Stimulated activated CD8-positive, alpha-beta memory T cell treated with anti-CD3 and anti-CD28 coated beads, Interleukin-15, amount 100 ng/mL, for 4 hours (primary cell): ENCODE measurements at places on chromosomes 4 and X.

GRCh38 chr4:143345356-143345755 lies 8.7 kb downstream of the GAB1 start:
- no peak for DNase-seq

DNA sequence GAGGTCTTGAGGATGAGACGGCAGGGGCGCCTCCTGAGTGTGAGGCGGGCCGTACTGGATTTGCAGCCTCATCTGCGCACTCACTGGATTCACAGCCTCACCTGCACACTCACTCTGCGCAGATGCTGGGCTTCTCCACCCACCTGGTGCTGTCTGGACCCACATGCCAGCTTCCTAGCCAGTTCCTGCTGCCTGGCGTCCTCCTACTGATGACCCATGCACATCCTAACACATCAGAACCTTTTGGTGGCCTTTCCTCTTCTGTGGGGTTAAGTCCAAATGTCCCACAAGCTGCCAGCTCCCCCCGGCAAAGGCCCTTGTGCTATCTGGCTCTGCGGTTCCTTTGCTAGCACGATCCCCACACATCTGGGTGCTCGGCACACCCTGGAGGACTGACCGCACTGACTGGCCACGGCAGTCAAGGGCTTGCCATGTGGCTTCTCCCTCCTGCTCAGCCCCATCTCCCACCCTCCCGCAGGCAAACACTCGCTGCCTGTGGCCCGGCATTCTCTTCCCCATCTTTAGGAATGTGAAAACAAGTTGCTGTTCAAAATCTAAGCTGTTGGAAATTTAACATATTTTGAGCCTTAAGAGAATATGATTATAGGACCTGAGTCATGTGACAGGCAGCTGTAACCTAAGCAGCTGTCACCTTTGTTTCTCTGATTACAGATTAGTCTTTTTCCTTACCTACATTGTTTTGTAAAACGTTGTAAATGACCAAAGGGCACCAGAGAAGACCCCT lies 39.4 kb upstream of the AFAP1 start:
- no peak for DNase-seq

GRCh38 chr4:132955146-132955545 lies 193.9 kb upstream of the PCDH10 start:
- DNase-seq = no peak

DNA sequence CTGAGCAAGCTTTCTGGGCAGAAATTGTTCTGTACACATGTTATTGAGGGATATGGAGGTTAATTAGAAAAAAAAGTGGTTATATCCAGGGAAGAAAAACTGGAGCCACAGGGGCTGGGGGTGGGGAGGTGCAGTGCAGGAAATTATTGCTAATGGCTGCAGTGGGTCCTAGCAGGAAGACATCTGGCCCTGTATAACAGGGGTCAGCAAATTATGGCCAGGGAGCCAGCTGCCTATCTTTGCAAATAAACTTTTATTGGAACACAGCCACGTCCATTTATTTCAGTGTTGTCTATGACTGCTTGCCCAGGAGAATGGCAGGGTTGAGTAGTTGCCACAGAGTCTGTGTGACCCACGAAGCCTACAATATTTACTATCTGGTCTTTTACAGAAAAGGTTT lies 23.4 kb upstream of the PRPS2 start:
- DNase-seq = no peak

GRCh38 chrX:150768132-150768485 lies 74.9 kb downstream of the MTMR1 start:
- no peak for DNase-seq

GRCh38 chr4:181858741-181859140 lies 384.5 kb upstream of the TENM3 start:
- no peak for DNase-seq

GRCh38 chr4:110132816-110133719 lies 65.3 kb downstream of the ELOVL6 start:
- DNase-seq = no peak

DNA sequence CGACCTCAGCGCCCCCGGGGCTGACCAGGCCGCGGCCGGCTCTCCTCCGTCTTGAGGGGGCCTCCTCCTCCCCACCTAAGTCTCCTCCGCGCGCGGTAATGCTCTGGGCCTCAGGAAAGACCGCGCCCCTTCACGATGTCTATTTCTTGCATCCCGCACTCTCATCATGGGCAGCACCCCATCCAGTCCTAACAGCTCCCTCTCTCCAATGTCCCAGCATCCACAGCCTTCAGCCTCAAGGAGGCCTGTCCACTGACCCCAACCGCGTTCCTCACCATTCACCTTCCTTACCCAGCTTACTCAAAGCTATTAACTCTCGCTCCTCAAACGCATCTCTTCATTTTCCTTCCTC lies 77.5 kb downstream of the MAGED4 start:
- no peak for DNase-seq

DNA sequence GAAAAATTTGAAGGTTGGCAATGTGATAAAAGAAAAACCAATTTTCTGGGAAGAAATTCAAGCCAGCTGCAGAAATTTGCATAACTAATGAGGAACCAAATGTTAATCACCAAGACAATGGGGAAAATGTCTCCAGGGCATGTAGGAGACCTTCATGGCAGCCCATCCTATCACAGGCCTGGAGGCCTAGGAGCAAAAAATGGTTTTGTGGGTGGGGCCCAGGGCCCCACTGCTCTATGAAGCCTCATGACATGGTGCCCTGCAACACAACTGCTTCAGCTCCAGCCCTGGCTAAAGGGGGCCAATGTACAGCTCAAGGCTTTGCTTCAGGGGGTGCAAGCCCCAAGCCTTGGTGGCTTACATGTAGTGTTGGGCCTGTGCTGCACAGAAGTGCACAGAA lies 184.0 kb downstream of the TBCK start:
- no peak for DNase-seq

DNA sequence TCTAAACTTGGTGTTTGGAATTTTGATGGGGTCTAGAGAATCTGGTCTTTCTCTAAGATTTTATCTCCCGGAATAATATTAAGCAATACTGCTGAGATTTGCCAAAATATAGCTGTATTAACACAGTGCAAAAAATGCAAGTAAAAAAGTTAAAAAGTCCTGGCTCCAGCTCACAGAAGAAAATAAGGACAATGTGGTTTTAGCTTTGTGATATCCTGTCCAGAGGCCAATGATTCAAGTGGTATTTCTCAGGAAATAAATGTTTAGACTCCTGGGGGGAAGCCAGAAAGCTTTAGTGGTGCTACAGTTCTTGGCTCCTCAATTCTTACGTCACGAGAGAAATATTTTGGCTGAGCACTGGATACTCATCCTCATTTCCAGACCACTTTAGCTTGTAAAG lies 40.9 kb upstream of the IL13RA2 start:
- no peak for DNase-seq

GRCh38 chrX:817759-818300 lies 187.2 kb downstream of the SHOX start:
- no peak for DNase-seq

GRCh38 chr4:176920694-176921093 lies 128.0 kb upstream of the VEGFC start:
- DNase-seq = no peak
